ENCODE measurements at places on chromosomes 12 and 14.

DNA sequence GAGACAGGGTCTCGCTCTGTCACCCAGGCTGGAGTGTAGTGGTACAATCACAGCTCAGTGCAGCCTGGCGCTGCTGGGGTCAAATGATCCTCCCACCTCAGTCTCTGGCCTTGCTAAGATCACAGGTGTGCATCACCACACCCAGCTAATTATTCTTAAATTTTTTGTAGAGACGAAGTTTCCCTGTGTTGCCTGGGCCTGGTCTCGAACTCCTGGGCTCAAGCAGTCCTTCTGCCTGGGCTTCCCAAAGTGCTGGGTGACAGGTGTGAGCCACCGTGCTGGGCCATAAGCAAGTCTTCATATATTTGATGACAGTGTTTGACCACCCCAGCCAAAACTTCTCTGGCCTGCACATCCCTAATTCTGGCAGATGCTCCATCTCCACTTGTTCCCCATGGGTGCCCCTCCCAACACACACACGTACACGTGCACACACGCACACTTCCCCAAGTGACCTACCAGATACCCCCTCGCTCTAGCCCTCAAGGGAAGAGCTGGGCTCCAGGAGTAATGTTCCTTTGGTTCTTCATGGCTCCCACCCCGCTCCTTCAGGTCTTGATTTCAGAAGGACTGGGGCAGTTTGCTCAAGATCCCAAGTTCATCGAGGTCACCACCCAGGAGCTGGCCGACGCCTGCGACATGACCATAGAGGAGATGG is 104.3 kb upstream of the FKBP4 start:
- no peak for DNase-seq

GRCh38 chr12:26822026-26822425 is 11.0 kb downstream of the ITPR2 start:
- DNase-seq: no peak

- DNase-seq: no peak
These were observed 23.1 kb downstream of the CPSF6 start for GRCh38 chr12:69262264-69262974.

DNA sequence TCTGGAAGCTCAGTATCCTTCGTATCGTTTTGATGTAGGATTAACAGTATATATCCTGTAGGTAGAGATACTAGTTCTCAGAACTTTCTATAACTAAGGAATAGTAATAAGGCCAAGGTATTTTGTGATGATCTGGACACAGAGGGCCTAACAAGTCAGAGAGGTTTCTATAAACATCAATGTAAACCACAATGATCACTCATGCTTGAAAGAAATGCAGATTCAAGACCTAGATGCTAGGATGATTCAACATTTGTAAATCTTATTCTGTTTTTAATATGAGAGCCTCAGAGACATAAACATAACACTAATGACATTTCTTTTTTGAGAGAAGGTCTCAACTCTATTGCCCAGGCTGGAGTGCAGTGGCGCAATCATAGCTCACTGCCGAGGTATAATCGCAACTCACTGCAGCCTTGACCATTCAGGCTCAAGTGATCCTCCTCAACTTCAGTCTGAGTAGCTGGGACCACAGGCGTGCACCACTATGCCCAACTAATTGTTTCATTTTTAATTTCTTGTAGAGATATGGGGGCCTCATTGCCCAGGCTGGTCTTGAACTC is 16.2 kb downstream of the SUPT16H start:
- no peak for DNase-seq
